ENCODE measurements at places on chromosomes 5 and 9.

GRCh38 chr5:165881259-165881658 lies 2375.8 kb downstream of the MAT2B start:
- no peak for DNase-seq

DNA sequence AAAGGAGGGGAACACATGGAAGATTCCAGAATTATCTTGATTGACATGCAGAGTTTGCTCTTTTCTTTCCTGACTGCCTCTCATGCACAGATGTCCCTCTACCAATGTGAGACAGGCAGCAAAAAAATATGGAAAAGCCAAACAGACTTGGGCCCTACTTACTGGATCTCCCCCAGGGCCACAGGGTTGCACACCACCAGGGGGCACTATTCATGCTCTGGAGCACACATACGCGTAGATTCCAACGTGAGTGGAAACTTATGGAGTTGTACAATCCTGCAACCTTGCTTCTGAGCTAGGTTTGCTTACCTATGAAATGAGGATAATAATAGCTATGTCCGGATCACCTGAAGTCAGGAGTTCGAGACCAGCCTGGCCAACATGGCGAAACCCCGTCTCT lies 319.5 kb downstream of the ARHGEF28 start:
- DNase-seq = peak; percentile 18

DNA sequence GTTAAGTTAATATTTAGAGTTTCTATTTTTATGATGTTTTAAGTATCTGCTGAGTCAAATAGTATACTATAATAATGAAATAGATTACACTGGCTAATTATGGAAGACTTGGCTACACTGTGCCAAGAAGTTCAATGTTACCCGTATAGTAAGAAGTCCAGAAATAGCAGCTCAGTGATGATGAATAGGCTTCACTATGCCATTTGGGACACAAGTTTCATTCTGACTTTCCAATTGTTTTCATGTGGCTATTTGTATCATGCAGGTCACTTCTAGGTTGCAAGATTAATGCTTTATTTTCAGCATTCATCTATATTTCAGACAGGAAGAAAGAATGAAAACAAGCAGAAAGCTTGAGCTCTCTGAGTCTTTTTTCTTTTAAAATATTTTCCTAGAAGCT lies 194.5 kb upstream of the RIOK2 start:
- no peak for DNase-seq

DNA sequence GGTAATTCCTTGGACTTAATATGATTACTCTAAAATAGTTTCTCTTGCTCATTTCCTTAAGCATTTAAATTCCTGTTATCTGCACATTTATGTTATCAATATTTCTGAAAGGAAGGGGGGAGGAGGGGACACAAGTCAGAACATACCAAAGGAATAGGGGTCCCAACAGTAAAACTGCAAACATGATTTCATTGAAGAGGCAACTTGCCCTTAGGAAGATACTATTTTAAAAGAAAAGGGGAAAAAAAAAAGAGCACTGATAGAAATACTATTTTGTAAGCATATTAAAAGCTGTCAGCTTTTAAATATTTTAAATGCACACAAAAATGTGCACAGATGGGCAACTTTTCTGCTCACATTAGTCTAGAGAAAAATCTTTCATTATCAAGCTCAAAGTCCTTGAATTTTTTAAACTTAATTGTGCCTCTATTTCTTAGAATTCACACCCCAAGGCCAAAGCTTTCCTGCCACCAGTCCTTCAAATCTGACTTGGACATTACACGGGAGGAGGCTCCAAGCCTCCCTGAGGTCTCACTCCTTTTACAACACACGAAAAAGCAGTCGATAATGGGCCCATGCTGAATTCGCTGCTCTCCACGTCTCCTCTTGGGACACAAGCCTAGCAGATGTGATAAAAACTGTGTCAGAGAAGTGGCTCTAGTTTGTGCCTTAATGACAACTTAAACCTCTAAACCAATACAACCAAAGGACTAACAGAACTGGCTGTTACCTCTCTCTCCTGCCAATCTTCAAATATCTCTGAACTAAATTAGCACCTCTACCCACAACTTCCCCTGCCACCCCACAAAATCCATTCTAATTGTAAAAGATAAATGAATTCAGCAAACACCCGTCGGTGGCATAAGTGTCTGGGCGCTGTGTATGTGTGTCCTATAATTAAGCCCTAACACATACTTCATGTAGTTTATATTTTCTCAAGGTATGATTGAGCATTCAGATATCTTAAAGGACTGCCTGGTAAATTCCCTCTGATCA lies 154.3 kb downstream of the DENND1A start:
- no peak for DNase-seq

GRCh38 chr5:147956064-147956841 lies 49.9 kb upstream of the C5orf46 start:
- no peak for DNase-seq

- no peak for DNase-seq
These were observed 15.1 kb upstream of the IPPK start for GRCh38 chr9:92685022-92685421.

DNA sequence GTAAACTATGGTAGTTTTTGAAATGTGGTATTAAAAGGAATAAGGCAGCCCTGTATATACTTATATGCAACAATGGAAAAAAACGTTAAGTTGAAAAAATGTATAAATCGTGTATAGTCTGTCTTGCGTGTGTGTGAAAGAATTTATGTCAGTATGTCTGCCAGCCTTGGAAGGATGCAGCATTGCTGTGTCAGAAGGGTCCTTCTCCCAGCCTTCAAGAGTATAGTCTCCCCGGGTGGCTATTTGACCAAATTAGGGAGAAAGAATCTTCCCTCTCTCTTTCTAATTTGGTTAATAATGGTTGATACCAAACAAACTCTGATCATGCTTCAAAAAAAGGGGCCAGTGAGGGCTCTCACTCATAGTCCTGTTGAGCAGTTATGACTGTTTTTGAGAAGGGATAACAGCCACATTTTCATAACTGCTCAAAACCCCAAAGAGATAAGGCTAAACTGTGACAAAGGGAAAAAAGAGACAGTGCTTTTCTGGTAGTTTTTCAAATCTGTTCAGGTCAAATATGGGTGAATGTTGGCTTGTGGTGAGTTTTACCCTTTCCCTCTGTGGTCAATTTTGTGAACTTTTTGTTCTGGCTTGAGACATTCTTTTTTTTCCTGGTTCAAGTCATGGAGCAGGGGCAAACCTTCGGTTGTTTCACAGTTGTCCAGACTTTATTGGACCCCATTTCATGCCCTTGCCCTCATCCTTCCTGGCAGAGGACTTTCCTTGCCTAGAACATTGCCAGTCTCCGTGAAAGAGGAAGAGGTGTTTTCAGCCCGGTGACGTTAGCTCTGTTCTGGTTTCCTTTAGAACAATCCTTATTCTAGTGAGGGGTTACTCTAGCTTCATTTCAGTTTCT lies 21.0 kb downstream of the SNX30 start:
- DNase-seq = peak; percentile 28

DNA sequence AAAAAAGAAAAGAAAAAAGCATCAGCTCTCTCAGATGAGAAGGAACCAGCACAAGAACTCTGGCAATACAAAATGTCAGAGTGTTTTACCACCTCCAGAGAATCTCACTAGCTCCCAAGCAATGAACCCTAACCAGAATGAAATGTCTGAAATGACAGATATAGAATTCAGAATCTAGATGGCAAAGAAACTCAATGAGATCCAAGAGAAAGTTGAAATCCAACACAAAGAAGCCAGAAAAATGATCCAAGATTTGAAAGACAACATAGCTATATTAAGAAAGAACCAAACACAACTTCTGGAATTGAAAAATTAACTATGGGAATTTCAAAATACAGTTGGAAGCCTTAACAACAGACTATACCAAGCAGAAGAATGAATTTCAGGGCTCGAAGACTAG lies 396.3 kb downstream of the PDE4D start:
- DNase-seq = no peak

GRCh38 chr9:126636983-126637798 lies 23.5 kb downstream of the LMX1B start:
- no peak for DNase-seq

DNA sequence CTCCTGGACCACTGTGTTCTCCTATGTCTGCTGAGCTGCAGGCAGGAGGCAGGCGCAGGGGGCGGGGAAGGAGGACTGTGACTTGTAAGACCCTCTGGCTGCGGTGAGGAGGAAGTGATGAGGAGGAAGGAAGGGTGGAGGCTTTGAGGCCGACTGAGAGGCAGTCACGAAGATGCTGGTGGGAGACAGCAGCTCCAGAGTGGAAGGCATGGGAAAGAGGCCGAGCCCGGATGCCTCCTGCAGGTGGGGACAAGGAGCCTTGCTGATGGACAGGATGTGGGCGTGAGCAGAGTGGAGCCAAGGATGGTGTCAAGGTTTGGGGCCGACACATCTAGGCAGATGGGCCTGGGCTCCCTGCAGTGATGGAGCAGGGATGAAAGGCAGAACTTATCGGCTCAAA lies 74.3 kb upstream of the ICE1 start:
- DNase-seq = no peak

DNA sequence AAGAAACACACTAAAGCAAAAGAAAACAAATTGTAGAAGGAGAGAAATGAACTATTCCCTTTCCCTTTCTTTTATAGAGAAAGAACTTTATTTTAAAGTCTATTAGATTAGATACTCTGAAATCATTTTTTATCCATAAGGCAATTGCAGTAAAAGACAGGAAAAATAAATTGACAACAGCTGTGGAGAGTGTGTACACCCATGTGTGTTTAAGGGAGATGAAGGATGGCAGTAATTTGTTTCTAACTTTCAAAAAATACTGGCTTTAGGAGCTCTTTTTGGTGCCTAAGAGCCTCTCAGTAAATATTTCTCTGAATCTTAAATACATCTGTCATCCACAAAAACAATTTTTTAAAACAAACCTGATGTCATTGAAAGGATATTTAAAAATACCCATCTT lies 18.3 kb upstream of the ARL14EPL start:
- DNase-seq = no peak

GRCh38 chr9:91844190-91844589 lies 105.8 kb downstream of the ROR2 start:
- no peak for DNase-seq

- DNase-seq = no peak
These were observed 36.1 kb upstream of the RANBP6 start for GRCh38 chr9:6051511-6051950.

DNA sequence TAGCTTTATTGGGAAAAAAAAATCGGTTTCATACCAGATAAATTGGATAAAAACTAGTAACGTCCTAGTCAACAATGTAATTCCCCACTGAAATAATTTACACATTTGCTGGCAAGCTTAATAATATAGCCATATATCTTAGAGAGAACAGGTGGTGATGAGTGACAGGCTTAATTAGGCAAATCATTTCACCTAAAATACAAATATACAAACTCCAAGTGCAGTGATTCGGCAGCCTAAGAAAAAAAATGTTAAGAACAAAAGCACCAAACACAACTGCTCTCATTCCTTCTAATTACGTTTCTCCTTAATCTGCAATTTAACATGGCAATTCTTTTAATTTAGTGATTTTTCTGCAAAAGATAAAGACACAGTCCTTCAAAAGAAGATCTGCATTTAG lies 56.0 kb upstream of the SLC25A51 start:
- no peak for DNase-seq

Data from activated CD4-positive, alpha-beta T cell treated with anti-CD3 and anti-CD28 coated beads, Interleukin-10, Interleukin-2, amounts not matched to agents 100 ng/mL and 50 ng/mL, durations not matched to agents 16 hours and 8 hours (primary cell).